ENCODE measurements at places on chromosomes 1 and 21. TPM values are rescaled to one million over a fixed set of nuclear protein-coding genes. Genes with fewer than 3 reads are reported as not detected.

Gene TMCO4
- 13.2 TPM for total RNA-seq

Gene GBP7
- total RNA-seq: not detected

Gene CASQ2
- under 0.01 TPM for total RNA-seq

Gene FAM72C
- 0.28 TPM for total RNA-seq

Gene FAM131C
- total RNA-seq: 0.09 TPM

Gene NR1I3
- total RNA-seq: not detected

Gene KRTAP21-2
- total RNA-seq: not detected

Gene CTSE
- total RNA-seq: not detected

Gene GJC2
- total RNA-seq: 3.4 TPM

Gene CAPZB
- 121 TPM for total RNA-seq
